AG04449 (cell line): ENCODE measurements at places on chromosomes 1 and 21.

- no peak for DNase-seq
These were observed 51.8 kb upstream of the PDE9A start for GRCh38 chr21:42601656-42602055.

DNA sequence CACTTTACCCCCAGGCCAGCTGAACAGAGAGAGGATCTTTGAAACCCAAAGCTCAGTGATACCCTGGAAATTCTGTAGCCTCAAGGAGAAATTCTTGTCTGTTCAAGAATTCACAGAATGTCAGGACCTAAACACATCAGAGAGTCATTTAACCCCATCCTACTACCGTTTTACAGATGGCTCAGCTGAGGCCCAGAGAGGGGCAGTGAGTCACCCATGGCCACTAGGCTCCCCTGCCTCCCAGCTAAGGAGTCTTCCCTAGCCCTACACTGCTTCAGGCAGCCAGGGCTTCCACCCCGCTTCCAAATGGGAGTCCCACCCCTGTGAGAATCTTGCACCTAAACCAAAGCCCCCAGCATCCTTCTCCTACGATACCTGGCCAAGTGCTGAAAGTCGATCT, 28.3 kb downstream of the VWA5B1 start:
- DNase-seq: no peak

DNA sequence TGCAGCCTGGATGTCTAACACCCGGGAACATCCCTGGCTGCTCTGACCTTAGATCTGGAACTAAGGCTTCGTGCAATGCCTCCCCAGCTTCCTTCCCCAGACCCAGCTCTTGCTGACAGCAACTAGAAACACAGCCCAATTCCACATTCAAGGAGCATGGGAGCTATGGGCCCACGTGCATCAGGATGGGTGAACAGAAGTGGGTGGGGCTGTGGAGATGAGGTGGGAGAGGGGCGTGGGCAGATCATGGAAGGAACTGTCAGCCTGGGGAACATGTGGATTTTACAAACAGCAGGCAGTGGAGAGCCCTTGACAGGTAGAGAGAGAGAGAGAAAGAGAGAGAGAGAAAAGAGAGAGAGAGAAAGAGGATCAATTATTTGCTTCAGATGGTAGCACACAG, 231.6 kb downstream of the MATN1 start:
- no peak for DNase-seq

- no peak for DNase-seq
These were observed 73.3 kb downstream of the EVI5 start for GRCh38 chr1:92711473-92712165.

DNA sequence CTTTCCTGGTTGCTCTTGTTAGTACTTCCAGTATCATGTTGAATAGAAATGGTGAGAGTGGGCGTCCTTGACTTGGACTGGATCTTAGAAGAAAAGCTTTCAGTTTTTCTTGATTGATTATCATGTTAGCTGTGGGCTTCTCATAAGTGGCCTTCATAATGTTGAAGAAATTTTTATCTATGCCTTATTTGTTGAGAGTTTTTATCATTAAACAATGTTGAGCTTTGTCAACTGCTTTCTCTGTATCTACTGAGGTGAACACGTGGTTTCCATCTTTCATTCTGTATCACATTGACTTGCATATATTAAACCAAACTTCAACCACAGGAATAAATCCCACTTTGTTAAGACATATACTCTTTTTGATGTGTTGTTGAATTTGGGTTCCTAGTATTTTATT, 29.4 kb downstream of the PRKAB2 start:
- no peak for DNase-seq

DNA sequence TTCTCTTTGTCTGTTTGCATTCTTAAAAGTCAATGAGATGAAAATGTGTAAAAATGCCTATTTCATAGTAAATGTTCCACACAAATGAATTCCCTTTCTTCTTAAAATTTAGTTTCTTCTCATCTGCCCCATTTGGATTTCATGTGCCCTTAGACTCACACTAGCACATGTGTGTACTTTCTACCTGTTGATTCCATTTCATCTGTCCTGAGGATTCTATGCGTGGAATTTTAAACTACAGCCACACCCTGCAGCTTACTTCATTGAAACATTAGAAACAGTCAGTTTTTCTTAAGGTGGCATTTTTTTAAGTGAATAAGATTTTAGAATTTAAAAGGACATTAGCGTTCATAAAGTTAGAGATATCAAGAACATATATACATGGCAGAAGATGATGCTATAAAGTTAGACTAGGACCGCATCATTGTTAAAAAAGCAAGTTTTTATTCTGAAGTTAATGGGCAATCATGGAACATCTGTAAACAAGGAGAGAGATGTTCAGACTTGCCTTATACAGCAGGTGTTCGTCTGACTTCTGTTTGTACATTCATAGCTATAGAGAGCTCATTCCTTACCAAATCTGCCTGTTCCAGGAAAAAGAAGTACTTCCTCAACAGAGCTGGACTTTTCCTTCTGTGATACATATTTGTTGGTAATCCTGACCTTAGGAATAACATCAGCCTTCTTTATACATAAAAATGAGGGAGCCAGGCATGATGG, 3.9 kb upstream of the TUT4 start:
- no peak for DNase-seq

DNA sequence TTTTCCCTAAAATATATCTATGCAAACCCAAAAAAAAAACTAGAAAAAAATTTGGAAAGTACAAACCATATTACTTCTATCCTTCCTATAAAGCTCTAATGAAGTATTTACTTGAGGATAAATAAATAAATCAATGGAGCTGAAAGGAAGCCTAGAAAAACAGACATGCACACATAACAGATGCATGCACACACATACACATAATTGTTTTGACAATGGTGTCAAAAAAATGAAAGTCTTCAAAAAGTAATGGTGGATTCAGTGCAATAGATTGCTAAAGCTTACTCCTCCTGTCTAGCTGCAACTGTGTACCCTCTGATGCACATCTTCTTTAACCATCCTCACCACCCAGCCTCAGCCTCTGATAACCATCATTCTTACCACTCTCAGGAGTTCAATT, 521.9 kb upstream of the RGS18 start:
- no peak for DNase-seq

DNA sequence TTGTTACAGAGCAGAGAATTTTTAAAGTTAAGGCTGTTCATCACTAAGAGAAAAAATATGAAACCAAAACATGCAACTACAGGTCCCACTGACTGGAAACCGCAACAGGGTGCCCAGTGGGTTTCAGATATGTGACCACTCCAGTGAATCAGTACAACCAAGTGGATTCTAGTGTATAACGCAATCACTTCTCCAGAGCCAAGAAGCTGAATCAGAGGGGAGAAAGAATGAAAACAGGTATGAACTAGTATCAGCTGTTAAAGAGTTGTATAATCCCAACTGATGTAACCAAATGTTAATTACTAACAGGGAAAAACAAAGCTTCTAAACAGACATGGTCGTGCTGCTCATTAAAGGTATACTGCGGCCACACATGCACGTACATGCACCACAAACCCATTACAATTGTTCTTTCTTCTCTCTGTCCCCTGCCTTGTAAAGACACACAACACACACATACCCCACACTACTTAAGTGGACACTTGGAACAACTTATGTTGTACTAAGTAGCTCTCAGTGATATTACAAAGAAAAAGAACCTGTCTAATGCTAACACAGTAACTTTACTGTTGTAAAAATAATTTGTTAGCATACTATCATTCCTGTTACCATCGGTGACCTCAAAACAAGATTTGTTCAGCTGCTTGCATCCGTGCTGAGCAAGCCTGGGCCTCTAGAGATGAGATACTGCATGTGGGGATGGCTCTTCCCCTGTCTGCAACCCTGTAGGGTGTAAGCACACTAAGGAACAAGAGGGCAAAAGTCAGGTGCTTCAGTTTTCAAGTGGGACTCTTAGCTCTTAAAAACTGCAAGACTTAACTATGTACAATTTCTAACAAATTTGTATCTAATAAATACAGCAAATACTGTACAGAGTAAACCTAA, 74.2 kb downstream of the PTPN14 start:
- DNase-seq: peak; percentile 71

GRCh38 chr1:81619156-81619555, 181.6 kb upstream of the ADGRL2 start:
- no peak for DNase-seq

DNA sequence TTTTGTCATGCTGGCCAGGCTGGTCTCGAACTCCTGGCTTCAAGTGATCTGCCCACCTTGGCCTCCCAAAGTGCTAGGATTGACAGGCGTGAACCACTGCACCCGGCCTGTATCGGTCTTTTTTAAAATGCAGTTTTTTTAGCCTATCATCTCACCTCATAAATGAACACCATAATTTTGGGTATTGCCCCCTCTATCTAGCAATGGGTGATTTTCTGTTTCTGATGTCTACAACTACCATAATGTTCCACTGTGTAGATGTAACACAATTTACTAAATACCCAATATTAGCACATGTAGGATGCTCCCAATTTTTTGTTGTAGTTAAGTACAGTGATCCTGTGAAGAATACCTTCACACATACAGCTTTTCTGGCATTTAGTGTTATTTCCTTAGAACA, 2.0 kb upstream of the CAMTA1 start:
- no peak for DNase-seq

- no peak for DNase-seq
These were observed 694.4 kb downstream of the LTN1 start for GRCh38 chr21:28298251-28298672.

GRCh38 chr1:11929849-11930248, 3.6 kb upstream of the KIAA2013 start:
- DNase-seq: no peak

GRCh38 chr1:156941675-156942074, 21.2 kb downstream of the LRRC71 start:
- DNase-seq: no peak

- no peak for DNase-seq
These were observed 45.7 kb upstream of the ETV3 start for GRCh38 chr1:157183870-157184269.

DNA sequence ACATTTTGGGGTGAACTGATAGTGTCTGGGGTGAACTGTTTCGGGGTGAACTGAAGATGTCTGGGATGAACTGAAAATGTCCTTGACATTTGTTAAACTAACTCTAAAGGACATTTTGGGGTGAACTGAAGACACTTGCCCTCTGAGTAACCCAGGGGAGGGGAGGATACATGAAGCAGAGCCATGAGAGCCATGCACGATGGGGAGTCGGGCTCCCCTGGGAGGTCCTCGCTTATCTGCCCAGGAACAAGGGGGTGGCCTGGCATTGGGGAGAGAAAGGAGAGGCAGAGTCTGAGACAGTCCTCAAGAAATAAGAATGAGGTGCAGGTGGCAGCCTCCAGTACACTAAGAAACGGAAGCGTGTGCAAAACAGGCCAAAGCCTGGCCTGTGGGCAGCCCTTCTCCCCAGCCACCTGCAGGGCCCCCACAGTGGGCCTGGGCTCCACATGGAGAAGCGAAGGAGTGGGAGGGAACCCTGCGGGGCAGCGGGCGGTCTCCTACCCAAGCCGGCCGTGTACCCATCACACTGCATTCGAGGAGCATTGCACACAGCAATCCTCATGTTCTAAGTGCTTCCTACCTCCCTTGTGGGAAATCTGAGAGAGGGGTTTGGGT, 24.2 kb downstream of the RSPH1 start:
- DNase-seq: no peak

DNA sequence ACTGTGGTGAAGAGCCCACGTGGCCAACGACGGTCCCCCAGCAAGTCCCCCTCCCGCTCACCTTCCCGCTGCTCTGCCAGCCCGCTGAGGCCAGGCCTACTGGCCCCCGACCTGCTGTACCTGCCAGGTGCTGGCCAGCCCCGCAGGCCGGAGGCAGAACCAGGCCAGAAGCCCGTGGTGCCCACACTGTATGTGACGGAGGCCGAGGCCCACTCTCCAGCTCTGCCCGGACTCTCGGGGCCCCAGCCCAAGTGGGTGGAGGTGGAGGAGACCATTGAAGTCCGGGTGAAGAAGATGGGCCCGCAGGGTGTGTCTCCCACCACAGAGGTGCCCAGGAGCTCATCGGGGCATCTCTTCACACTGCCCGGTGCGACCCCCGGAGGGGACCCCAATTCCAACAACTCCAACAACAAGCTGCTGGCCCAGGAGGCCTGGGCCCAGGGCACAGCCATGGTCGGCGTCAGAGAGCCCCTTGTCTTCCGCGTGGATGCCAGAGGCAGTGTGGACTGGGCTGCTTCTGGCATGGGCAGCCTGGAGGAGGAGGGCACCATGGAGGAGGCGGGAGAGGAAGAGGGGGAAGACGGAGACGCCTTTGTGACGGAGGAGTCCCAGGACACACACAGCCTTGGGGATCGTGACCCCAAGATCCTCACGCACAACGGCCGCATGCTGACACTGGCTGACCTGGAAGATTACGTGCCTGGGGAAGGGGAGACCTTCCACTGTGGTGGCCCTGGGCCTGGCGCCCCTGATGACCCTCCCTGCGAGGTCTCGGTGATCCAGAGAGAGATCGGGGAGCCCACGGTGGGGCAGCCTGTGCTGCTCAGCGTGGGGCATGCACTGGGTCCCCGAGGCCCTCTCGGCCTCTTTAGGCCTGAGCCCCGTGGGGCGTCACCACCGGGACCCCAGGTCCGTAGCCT, 46.8 kb downstream of the TRIM11 start:
- no peak for DNase-seq

DNA sequence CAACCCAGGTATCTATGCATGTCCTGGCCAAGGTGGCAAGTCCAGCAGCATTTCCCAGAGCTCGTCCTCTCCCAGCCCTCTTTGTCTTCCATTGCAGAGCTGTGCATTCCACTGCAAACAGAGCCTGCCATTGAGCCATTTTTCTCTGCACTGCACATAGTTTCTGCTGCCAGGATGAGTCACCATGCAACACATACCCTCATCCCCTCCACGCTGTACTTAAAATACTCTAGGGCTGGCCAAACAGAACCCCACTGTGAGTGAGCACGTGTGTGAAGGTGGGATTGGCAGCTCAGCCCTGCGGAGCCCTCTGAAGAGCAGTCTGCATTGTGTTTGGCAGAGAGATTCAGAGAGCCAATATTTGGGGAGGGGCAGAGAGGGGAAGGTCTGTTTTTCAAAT, 3.9 kb upstream of the ATP1B1 start:
- DNase-seq: peak; percentile 41

DNA sequence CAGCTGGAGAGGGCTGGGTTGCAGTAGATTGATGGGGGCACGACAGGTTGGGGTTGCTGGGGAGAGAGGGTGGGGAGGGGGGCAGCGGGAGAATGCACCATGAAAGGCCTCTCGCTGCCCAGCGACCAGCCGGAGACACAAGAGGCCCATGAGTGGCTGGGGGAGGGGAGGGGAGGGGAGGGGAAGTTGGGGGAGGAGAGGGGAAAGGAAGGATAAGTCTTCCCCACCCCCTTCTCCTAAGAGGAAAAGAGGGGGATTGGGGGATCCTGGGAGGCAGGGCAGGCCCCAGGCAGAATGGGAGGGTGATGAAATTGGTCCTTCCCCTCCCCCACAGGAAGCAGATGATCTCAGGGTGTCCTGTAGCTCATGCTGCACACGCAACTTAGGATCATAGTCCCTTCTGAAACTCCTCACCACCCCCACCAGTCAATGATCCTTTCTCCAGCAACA, 45.7 kb downstream of the PAX7 start:
- DNase-seq: no peak

DNA sequence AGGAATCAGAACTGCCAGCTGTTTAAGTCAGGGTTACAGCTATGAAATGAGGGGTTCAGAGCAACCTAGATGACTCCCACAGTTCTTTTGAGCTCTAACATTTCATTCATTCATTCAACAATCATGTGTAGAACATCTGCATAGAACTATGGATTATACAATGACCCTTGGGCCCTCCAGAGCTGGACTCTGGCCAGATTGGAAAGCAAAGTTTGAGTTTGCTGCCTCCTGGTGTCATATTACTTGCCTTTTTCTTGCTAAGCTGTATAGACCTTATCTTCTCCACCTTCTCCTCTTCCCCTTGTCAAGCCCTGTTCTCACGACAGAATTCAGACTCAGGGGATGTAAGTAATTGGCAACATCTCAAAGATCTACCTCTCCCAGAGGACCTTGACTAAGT, 4.0 kb downstream of the CASQ2 start:
- DNase-seq: no peak
